CD4-positive, CD25-positive, alpha-beta regulatory T cell (primary cell): ENCODE measurements at places on chromosomes 13 and 19. TPM values are rescaled to one million over a fixed set of nuclear protein-coding genes. Genes with fewer than 3 reads are reported as not detected.

AMER2 gene
- not detected for total RNA-seq

CD22 gene
- 3.3 TPM for total RNA-seq

ZNF579 gene
- total RNA-seq = 4.2 TPM

DNA sequence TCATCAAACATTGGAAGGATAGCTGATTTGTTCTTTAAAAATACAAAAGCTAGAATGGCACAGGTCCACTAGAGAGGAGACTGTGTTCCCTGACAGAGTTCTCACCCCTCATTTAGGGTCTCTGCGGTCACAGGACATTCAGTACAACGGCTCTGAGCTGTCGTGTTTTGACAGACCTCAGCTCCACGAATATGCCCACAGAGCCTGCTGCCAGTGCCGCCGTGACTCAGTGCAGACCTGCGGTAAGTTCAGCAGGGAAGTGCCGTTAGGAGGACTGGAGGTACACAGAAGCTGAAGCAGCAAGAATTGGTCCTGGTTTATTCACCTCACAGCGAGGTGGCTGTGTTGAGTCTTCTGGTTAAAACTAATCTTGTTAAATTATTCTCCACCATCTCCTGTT is 90.0 kb downstream of the TNFRSF19 start:
- no peak for DNase-seq

- no peak for DNase-seq
Observed at GRCh38 chr13:109989155-109989554, 202.8 kb upstream of the IRS2 start.

ZBTB45 gene
- 8.0 TPM for total RNA-seq

DNA sequence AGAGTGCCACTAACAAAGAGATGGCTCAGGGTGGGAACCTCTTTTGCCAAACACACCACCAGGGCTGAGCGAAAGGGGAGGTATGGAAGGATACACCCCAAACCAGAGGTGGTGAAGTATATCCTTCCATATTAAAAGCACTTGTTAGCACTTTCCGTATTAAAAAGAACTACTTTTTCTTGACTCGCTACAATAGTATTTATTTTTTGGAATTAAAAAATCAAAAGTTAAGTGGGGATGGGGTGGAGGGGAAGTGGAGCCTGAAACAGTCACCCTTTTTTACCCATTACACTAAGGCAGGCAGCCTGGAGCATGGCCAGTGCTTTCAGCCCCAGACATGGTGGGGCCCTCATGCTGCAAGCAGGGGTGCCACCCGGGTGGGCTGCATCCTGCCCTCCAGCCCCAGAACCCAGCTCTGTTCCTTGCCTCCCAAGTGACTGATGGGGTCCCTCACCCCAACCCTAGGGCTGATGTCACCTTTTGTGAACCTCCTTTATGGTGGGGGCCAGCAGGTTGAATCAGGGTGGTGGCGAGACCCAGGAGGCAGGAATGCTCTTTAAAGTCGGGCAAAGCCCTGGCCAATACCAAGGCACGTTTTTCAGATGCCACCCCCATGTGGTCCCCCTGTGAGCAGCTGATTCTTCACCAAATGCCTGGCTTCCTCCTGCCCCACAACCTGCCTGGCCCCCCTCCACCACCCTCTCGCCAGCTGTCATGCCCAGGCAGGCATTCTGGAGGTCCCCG is 31.0 kb downstream of the LYL1 start:
- no peak for DNase-seq

- no peak for DNase-seq
Observed at GRCh38 chr19:928471-929202, 2.8 kb downstream of the ARID3A start.

DNA sequence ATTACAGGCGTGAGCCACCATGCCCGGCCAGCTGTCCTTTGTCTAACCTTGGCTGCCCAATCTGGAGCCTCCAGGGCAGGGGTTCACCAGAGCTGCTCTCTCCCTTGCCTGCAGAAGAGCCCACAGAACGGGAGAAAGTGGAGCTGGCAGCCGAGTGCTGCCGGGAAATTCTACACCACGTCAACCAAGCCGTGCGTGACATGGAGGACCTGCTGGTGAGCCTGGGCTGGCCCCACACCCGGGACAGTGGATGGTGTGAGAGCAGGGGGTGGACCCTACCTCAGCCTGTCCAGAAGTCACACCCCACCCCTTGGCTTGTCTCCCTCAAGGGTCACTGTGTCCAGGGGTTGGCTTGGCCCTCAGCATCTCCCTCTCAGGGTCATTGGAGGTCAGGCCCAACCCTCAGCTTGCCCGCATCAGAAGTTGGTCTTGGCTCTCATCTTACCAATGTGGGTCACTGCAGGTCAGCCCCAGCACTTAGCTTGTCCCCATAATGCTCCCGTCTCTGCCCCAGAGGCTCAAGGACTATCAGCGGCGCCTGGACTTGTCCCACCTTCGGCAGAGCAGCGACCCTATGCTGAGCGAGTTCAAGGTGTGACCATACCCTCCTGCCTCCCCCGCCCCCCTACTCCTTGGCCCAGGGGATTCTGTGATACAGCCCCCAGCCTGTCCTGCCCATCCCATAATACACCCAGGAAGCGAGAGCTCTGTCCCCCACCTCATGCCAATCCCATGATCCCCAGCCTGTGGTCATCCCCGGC is 20.4 kb downstream of the ARHGEF1 start:
- DNase-seq = no peak

DNA sequence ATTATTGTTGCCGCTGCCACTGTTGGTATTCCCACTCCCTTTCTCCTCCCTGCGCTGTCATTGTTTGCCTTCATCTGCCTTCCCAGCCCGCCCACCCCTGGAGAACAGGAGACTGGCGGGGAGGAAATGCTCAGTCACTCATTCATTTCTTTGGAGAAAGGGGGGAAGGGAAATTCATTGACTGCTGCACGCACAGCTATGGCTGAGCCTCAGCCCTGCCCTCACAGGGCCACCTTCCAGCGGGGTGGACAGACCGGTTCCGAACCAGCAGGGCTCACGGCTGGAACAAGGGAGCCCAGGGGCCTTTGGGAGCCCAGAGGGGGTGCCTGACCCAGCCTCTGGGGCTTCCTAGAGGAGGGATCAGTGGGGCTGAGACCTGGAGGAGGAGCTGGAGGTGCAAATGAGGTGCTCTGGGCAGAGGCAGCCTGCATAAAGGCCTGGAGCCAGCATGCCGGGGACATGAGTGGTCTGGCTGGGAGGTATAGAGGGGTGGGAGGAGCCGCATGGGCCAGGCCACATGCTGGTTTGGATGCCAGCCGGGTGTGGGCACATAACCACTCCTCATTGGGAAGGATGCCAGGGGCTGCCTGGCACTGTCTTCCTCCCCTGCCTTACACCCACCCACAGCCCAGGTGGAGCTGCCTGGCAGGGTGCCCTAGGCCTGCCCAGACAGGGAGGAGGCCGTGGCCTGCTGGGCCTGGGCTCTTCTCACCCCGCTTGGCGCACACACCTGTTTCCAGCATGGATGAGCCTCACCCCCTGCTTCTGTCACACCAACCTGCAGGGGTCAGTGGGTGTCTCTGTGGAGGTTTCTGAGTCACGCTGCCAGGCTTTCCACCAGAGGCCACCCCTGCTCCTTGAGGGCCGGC is 26.8 kb downstream of the PPP5C start:
- DNase-seq = no peak

FPR1 gene
- total RNA-seq = not detected

AP3D1 gene
- 78.0 TPM for total RNA-seq

RASIP1 gene
- total RNA-seq = 0.22 TPM

GRCh38 chr19:12596927-12597548 is 13.6 kb downstream of the ZNF490 start:
- no peak for DNase-seq

DNA sequence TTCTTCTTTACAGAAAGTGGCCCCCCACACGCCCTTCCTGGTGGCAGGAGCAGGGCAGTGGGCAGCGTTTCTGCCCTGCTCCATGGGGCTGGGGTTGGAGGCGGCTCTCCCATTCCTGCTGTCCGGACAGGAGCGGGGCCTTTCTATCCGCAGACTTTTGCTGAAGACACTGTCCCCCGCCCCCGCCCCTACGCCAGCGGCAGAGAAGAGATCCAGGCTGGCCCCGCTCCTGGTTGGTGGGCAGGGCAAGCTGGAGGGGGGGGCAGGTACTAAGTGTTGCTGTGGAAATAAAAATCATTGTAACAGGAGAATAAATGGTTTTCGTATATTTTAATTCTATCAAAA is 81.7 kb downstream of the ZNF429 start:
- DNase-seq = no peak

ATP4B gene
- total RNA-seq = not detected

- DNase-seq = no peak
Observed at GRCh38 chr13:22801402-22802003, 379.3 kb upstream of the SGCG start.

PRTN3 gene
- total RNA-seq = not detected

- DNase-seq = no peak
Observed at GRCh38 chr19:19259741-19260140, 13.4 kb downstream of the TM6SF2 start.

DNA sequence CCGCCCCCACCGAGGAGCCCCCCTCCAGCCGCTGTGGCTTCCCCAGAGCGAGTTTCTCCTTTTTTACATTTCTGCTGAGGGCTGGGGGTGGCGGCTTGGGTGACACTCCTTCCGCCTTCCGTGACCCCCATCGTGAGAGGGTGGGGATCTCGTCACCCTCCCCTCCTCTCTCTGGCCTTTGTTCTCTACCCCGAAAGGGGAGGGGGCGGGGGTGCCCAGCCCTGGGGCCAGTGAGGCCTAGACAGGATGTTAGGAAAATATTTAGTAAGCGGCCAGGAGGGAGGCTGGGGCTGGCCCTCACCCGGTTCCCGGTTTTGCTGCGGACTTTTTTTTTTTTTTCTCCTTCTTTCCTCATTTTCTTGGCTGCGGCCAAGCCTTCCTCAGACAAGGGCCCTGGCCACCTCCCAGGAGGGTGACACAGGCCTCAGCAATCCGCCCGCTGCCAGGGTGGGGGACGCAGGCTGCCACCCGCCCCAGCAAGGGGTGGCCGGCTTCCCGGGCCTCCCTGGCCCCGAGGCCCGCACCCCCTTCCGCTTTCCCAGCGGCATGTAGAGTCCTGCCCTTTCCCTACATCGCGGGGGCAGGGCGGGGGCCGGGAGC is 3.9 kb downstream of the MIDN start:
- peak; percentile 70 for DNase-seq

- DNase-seq = no peak
Observed at GRCh38 chr19:2768365-2769132, 14.5 kb downstream of the SGTA start.

- no peak for DNase-seq
Observed at GRCh38 chr13:29543230-29544215, 52.0 kb downstream of the SLC7A1 start.

VSTM2B gene
- not detected for total RNA-seq

DNA sequence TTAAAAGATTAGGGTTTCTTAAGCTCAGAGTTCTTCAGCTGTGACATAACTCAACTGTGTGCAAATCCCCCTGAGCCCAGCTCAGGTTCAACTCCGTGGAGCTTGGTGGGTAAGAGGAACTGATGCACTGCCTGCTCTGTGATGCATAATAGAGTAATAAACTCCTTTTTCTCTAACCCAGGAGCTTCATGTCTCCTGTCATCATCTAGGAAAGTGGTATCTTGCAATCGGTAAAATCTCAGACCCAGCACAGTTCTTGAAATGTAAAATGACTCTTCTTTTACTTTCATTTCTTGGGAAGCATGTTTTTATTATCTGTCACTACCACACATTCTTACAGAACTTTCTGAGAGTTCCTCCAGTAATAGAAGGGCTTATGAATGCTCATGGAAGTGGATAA is 123.8 kb upstream of the PCDH9 start:
- no peak for DNase-seq

DNA sequence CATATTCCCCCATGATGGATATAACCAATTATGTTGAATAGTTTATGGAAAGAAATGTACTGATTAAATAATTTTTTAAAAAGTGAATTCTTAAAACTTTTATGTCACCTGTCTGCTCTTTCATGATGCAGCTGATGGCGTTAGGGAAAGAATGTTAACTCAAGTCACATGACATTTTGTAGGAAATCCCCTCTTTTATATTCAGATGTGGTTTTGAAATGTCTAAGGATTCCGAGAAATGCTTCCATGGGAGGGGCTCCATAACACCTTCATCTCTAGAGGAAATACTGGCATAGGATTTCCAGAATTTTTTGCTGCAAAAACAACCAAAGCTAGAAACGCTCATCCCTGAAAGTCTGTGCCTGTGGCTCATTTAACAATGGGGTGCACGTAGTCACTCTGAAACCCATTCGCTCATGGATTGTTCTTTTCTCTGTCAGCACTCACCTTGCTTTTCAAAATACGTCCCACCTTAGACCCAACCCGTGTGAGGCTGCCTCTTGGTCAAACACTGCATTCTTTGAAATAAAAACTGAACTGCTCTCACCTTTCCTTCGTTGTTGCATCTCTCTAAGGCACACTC is 288.9 kb downstream of the SHISA2 start:
- DNase-seq = no peak

GRCh38 chr19:3123088-3123721 is 12.6 kb upstream of the GNA15 start:
- DNase-seq = no peak

DNA sequence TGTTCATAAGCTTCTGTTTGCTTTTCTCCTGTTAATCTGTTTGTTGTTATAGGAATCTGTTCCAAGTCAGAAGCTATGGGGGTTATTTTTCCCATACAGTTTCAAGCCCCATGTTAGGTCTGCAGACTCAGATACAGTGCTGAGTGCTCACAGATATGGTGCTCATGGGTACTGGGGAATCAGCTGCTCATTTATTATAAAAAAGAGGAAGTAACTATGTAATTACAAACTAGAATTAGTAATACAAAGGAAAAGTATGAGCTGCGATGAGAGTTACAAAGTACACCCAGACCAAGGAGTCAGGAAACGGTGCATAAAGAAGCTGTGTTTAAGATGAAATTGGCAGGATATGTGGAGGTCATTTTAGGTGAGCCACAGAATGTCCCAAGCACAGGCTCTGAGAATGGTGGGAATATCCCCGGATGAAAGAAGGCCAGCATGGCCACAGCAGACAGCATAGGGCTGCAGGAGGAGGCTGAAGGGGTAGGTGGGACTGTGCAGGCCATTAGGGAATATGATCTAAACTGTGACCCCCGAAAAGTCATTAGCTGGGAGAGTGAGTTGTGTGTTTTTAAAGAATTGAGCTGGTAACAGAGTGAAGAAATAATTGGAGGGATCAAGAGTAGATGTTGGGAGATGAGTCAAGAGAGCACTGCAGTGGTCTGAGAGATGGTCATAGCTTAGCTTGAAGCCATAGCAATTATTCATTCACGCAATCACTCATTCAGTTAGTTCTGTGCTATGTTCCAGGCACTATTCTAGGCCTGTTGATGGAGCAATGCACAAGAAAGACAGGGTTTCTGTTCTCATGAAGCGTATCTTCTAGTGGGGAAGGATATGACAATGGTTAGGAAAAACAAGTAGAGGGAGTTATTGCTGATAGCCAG is 177.4 kb upstream of the UBL3 start:
- no peak for DNase-seq
